ENCODE measurements at places on chromosomes 16 and 17. TPM values are rescaled to one million over a fixed set of nuclear protein-coding genes. Genes with fewer than 3 reads are reported as not detected.

The BTBD17 gene
- not detected for total RNA-seq

The SLC35G6 gene
- total RNA-seq = not detected

The PTX4 gene
- total RNA-seq = not detected

The RNF222 gene
- not detected for total RNA-seq

The HCRT gene
- not detected for total RNA-seq

The BRD7 gene
- 68.0 TPM for total RNA-seq

DNA sequence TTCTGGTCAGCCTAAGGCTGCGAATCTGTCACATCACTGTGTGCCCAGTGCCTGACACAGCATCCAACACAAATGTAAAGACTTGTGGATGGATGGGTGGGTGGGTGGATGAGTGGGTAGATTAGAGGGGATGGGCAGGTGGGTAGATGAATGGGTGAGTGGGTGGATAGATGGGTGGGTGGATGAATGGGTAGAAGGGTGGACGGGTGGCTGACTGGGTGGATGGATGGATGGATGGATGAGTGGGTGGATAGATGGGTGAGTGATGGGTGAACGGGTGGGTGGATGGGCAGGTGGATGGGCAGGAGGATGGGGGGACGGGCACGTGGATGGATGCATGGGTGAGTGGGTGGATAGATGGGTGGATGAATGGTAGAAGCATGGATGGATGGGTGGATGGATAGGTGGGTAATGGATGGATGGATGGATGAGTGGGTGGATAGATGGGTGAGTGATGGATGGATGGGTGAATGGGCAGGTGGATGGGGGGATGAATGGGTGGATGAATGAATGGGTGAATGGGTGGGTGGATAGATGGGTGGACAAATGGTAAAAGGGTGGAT lies 31.1 kb upstream of the ZFPM1 start:
- H3K36me3 ChIP-seq = no peaks in the 10 kb centered on the region
- H3K4me1 ChIP-seq = no peaks in the 10 kb centered on the region
- no peak for DNase-seq
- H3K4me3 ChIP-seq = no peak overlapping the region
- no peak overlapping the region for H3K27ac ChIP-seq

DNA sequence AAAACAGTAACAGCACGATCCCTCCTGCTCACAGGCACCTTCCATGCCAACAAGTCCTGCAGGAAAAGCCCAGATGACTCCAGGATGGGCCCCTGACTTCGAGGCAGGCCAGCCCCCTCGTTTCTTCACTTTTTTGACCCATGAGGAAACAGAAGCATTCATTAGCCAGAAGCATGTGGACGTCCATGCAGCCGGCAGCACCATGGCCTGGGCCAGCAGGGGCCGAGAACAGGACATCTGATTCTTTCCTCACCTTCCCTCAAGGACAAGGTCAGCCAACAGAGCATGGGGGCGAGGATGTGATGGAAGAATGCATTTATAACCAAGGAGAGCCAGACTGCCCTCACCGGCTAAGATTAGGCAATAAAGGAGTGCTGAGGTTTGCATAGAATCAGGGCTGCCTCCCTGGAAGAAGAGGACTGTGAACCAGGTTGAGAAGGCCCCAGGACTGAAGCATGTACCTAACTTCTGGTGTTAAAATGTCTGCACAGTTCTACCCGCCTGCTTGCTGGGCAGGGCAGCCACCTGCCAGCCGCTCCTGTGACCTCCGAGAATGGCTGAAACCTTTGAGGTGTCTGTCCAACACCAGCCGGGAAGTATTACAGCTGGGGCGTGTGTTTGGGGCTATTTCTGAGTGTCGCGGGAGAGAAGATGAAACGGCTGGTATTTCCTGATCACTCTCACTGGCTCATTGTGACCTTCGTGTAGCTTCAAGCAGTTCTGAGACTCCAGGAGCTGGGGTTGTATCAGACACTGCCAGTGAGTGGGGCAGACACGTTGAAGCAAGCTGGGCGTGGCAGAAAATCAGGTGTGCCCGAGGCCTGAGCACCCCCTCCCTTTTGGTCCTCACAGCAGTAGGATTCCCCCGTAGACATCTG lies 94.0 kb upstream of the TNRC6C start:
- no peaks in the 10 kb centered on the region for H3K27me3 ChIP-seq
- peaks cover 2% of the 10 kb centered on the region for H3K4me1 ChIP-seq
- no peak overlapping the region for H3K27ac ChIP-seq
- H3K36me3 ChIP-seq = no peaks in the 10 kb centered on the region
- no peak for DNase-seq

- H3K27me3 ChIP-seq = no peaks in the 10 kb centered on the region
- DNase-seq = peak; percentile 38
- H3K27ac ChIP-seq = no peak overlapping the region
Observed at GRCh38 chr17:2995377-2995776, 68.0 kb downstream of the OR1D5 start.

DNA sequence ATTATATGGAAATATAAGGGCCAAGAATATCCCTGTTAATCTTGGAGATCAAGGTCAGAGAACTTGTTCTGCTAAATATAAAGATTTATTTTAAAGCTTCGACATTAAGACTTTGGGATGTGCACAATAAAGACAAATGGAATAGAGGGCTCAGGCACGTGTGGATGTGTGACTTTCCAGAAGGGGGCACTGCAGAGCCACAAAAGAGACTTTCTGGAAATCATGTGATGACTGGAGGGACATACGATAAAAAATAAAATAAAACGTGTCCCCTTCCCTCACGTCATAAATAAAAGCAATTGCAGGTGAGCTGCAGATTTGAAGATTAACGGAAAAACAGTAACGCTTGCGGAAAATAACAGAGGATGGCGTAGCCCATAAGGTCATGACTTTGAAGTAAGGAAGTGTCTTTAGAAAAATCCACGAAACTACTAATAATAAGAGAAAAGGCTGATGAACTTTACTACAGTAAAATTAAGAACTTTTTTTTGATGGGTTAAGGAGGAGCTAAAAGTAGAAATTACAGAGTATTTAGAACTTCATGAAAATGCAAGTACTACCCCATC lies 9.4 kb upstream of the ENGASE start:
- H3K27me3 ChIP-seq = no peaks in the 10 kb centered on the region
- no peak for DNase-seq
- no peak overlapping the region for H3K4me3 ChIP-seq
- H3K4me1 ChIP-seq = no peaks in the 10 kb centered on the region

DNA sequence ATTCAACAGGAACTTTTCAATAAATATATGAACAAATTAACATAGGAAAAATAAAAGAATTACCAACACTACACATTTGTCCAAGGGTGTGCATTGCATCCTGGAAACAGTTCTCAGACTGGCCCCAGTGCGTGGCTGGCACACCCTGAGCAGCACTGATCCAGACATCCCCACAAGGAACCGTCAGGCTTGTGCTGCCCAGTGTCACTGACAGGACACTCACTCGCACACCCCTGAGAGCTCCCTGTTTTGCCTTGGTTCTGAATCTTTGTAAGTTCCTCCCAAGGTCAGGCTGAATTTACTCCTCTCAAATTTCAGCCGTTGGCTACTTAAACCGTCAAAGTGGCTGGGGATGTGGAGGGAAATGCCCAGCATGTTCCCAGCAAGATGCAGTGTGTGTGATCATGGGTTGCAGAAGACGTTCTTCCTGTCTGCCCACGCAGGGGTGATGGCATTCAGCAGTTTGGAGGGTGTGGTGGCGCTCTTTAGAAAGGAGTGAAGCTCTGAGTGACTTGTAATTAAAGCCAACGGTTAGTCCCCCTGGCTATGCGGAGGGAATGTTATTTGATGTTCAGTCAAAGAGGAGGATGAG lies 1.7 kb downstream of the MT2A start:
- no peaks in the 10 kb centered on the region for H3K36me3 ChIP-seq
- H3K27ac ChIP-seq = peak overlapping the region; percentile 92
- H3K4me3 ChIP-seq = peak overlapping the region; percentile 94
- DNase-seq = peak; percentile 74

DNA sequence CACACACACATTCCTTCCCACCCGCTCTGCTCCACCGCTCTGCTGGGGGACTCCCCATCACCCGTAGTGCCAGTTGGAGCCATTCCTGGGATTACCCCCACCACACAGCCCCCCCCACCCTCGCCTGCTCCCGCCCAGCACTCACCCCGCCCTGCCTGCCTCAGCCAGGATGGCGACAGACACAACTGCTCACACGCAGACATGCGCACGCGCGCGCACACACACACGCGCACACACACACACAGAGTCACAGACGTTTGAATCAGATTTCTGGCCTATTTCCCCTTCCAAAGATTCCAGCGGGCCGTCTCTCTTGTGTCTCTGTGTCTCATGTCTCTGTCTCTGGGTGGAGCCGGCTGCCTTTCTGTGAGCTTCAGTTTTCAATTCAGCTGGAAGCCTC lies 4.4 kb downstream of the CACNA1G start:
- no peak overlapping the region for H3K27ac ChIP-seq
- peaks cover 4% of the 10 kb centered on the region for H3K27me3 ChIP-seq
- H3K4me3 ChIP-seq = no peak overlapping the region
- no peaks in the 10 kb centered on the region for H3K4me1 ChIP-seq
- peak; percentile 83 for DNase-seq

GRCh38 chr16:17379121-17379571 lies 91.6 kb downstream of the XYLT1 start:
- DNase-seq = peak; percentile 83
- no peaks in the 10 kb centered on the region for H3K27me3 ChIP-seq
- H3K4me1 ChIP-seq = peaks cover 20% of the 10 kb centered on the region
- H3K36me3 ChIP-seq = no peaks in the 10 kb centered on the region
- H3K4me3 ChIP-seq = no peak overlapping the region

- H3K27me3 ChIP-seq = no peaks in the 10 kb centered on the region
- peaks cover 13% of the 10 kb centered on the region for H3K4me1 ChIP-seq
- no peak for DNase-seq
- H3K36me3 ChIP-seq = peaks cover 2% of the 10 kb centered on the region
Observed at GRCh38 chr17:82097919-82098168, 192 bp downstream of the FASN start.

DNA sequence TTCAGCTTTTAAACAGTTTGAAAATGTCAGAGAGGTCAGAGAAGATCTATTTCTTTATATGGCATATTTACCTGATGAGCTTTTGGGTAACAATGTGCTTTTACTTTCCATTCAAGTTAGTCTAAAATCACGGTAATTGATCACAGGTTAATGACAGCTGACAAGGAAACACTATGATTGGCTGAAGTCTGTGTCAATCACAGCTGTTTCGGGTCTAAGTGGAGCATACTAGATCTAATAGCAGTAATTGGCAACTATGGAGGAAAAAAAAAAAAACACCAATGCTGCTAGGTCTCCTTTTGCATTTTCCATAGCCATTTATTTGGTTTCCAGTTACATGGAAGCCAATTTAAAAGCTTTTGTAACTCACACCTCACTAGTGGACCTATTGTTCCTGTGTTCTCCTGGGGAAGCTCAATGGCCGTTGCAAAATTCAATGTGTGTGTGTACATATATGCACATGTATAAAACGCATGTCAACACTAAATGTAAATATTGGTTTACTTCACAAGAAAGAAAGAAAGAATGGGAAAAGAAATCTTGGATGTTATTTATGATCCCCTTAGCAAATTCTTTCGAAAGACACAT lies 568.3 kb upstream of the ZFHX3 start:
- peaks cover 8% of the 10 kb centered on the region for H3K27me3 ChIP-seq

DNA sequence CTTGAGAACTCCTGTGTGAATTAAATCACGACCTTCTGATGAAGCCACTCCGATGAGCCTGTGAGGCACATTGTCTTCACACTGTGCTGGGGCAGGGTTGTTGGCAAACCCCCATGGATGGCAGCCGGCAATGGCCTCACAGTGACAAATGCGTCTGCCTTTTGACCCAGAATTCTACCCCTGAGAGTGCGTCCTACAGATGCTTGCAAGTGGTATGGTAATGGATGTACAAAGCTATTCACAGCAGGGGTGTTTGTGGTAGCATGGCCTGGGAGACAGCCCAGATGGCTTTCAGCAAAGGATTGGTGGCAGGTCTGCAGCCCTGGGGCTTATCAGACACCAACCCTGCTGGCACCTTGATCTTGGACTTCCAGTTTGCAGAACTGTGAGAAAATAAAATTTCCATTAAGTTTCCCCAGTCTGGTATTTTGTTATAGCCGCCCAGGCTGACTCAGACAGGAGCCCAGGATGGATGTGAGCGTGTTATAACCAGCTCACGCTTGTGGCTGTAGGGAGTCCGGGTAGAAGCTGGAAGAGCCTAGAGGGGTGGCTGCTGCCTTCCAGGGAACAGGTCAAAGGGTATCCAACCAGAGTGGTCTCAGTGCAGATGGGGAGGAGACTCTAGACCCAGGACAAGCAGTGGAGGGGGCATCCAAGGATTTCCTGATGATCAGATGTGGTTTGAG lies 10.1 kb downstream of the AFMID start:
- DNase-seq = no peak
- no peak overlapping the region for H3K4me3 ChIP-seq
- H3K27me3 ChIP-seq = no peaks in the 10 kb centered on the region

- H3K36me3 ChIP-seq = no peaks in the 10 kb centered on the region
- H3K27ac ChIP-seq = peak overlapping the region; percentile 13
- no peak overlapping the region for H3K4me3 ChIP-seq
- DNase-seq = peak; percentile 79
Observed at GRCh38 chr17:16363749-16364536, 10.7 kb upstream of the CENPV start.

- DNase-seq = no peak
- H3K4me3 ChIP-seq = no peak overlapping the region
- no peaks in the 10 kb centered on the region for H3K27me3 ChIP-seq
- H3K36me3 ChIP-seq = no peaks in the 10 kb centered on the region
- H3K4me1 ChIP-seq = no peaks in the 10 kb centered on the region
Observed at GRCh38 chr17:52105591-52105990, 52.9 kb downstream of the CA10 start.

DNA sequence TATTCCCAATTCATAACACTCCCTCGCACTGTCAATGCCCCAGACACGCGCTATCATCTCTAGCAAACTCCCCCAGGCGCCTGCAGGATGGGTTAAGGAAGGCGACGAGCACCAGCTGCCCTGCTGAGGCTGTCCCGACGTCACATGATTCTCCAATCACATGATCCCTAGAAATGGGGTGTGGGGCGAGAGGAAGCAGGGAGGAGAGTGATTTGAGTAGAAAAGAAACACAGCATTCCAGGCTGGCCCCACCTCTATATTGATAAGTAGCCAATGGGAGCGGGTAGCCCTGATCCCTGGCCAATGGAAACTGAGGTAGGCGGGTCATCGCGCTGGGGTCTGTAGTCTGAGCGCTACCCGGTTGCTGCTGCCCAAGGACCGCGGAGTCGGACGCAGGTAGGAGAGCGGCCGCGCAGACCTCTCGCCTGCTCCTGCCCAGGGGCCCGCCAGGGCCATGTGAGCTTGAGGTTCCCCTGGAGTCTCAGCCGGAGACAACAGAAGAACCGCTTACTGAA lies at the start of gene GRN:
Gene GRN, plus strand, starts transcription at position 364 of the 515 bp plus-strand sequence. CDS start 3,863 bp downstream, outside the sequence.
- H3K36me3 ChIP-seq = no peaks in the 10 kb centered on the region
- H3K27ac ChIP-seq = peak within 1 kb of the TSS; percentile 71
- H3K4me1 ChIP-seq = no peaks in the 10 kb centered on the region
- H3K27me3 ChIP-seq = no peaks in the 10 kb centered on the region

- H3K27ac ChIP-seq = peak overlapping the region; percentile 94
- no peaks in the 10 kb centered on the region for H3K27me3 ChIP-seq
- peaks cover 3% of the 10 kb centered on the region for H3K4me1 ChIP-seq
- DNase-seq = peak; percentile 96
- H3K36me3 ChIP-seq = no peaks in the 10 kb centered on the region
Observed at GRCh38 chr17:75589012-75589918, 1.7 kb downstream of the MYO15B start.

- H3K27me3 ChIP-seq = no peaks in the 10 kb centered on the region
- peak overlapping the region; percentile 92 for H3K27ac ChIP-seq
- no peak for DNase-seq
- no peaks in the 10 kb centered on the region for H3K36me3 ChIP-seq
- H3K4me3 ChIP-seq = peak overlapping the region; percentile 70
Observed at GRCh38 chr16:57185446-57185944, 344 bp downstream of the PSME3IP1 start.
